Non-pigmented ciliary epithelial cell (primary cell): ENCODE measurements at places on chromosomes 4 and X.
A peak's percentile ranks its signal among the peaks of the same experiment; 100 is the strongest.

GRCh38 chr4:29051381-29051965, 1668.7 kb upstream of the PCDH7 start:
- DNase-seq = no peak

DNA sequence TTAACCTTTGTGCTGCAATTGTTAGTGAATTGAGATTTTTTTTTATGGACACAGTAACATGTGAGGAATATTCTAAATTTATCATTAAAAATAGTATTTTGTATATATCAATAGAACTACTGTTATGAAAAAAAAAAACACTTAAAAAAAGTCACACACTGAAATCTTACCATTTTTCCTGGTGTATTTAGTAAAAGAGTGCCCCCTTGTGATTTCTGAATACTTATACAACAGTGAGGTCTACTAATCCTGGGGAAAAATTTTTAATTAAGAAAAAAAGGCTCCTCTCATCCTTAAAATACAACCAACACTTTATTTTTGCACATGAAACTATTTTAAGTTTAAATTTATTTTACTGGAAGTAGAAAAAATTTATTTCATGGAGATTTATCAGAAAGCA, 56.4 kb upstream of the SPOCK3 start:
- no peak for DNase-seq

DNA sequence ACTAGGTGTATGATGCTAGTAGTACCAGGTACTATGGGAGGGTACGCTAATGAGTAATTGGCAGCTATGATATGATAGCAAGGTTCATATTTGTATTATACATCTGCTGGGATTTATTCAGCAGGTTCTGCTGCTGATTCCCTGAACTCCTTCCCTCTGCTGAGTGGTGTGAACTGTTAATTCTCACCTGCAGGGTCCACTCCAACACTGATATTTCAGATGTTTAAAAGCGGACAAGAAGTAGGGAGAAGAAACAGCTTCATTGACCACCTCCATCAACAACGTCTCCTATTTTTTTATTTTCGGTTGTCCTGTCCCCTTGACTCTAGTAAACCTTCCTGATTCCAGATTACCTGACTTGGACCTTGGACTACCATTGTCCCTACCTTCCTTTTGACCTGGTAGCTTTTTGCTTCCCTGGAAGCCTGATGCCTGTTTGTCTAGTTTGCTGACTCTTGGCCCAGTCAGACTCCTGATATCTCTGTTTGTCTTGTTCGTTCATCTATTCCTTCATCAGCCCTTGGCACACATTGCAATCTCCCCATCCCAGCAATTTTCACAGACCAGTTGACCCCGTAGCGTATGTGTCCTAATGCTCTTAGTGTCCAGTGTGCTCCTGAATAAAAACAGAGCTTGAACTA, 34.0 kb upstream of the RNF128 start:
- no peak for DNase-seq

DNA sequence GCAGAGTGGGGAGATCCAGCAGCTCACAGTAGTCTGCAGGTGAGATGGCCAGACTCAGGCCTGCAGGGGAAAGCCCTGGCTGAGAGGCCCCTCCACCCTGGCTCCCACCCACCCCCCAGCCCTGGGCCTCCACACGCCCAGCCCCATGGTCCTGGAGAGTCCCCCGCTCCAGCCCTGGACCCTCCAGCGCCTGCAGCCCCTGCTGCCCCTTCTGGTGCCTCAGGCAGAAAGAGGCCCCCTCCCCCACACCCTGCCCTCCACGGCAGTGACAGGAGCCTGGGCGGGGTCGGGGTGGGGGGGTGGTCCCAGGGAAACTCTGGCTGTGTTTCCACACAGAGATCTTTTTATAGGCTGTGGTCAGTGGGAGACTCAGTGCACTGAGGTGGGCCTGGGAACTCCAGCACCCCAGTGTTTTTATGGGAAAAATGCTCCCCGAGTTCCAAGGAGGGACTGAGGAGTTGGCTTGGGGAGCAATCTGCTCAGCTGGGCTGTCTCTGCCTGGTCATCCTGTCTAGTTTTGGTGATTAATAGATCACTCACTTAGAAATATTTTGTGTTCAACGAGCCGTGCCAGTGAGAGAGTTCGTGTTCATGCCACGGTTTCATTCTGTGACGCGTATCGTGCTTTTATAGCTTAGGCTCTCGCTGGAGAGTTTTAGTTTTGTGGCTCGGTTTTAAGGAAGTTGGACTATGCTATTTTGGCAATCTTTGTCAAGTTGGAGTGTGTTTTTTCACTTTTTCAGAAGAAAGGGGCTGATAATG, 53.1 kb upstream of the HGFAC start:
- peak; percentile 53 for DNase-seq

DNA sequence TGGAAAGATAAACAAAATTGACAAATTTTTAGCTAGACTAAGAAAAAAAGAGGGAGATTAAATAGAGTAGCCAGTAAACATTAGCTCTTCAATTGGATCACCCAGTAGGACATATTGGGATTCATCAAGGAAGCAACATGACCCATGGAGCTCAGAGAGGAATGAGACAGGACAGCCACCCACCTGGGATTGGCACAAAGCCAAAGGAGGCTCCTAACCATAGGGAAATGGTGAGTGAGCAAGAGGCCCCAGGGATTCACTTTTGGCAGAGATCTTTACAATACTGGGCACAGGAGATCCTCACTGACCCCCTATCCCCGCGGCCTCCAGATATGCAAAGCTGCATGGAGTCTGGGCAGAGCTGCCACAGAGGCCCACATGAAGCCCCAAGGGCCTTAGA, 34.8 kb upstream of the CXCL6 start:
- no peak for DNase-seq

DNA sequence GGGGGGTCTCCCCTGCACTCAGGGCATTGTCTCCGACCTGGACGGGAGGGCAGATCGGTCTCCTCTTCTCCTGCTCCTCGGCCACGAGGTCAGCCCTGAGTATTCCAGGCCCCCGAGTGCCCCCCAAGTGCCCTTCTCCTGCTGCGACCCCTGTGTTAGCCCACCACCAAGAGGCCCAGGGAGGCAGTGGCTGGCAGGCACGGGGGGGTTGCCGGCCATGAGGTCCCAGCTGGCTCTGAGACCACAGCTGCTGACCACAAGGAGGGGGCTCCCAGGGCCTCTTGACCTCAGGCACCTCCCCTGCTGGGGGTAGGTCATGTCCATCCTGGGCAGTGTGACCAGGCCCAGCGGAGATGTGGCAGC, 186.1 kb upstream of the PSAPL1 start:
- no peak for DNase-seq

- DNase-seq = peak; percentile 9
Measured at GRCh38 chr4:185096032-185096653, 46.9 kb upstream of the SLC25A4 start.

GRCh38 chr4:168484626-168485025, 4.3 kb upstream of the DDX60L start:
- no peak for DNase-seq

- DNase-seq = no peak
Measured at GRCh38 chrX:101564651-101565050, 14.3 kb downstream of the ARMCX1 start.

- DNase-seq = no peak
Measured at GRCh38 chr4:130080872-130081451, 985.0 kb downstream of the C4orf33 start.

DNA sequence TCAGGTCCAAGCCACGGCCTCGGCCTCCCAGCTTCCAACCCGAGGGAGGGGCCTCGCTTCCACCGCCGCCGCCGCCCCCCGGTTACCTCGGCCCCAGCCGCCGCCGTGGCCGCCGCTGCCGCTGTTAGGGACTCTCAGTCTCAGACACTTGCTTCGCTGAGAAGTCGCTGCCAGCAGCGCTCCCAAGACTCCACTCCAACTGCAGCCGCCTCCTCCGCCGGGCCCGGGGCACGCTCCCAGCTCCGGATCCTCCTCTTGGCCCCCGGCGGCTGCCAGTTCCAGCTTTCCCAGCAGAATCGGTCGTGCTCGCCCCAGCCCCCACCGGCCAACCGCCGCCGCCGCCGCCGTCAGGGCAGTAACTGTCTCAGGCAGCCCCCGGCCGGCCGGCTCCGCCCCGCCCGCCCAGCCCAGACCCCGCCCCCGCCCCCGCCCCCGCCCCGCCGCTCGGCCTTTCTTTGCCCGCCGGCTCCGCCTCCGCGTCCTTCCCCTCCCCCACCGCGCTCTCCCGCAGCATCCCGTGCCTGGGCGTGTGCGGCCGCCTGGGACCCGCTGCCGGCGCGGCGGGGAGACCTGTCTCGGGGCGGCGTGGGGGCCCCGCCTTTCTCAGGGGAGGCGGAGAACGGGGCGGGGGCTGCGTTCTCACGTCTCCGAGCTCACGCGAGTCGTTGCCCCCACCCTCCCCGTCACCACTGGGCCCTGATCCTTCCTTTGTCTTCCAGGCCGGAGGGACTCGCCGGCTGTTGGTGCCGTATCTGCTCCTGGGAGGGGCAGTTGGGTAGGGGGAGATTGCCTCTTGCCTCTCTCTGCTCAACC, at the start of gene ANKRD50:
Gene ANKRD50, minus strand, starts transcription at position 361 of the 813 bp plus-strand sequence. CDS start 2,221 bp downstream, outside the sequence.
- DNase-seq = peak; percentile 70

GRCh38 chr4:7677086-7677485, 242.4 kb upstream of the PSAPL1 start:
- DNase-seq = no peak

DNA sequence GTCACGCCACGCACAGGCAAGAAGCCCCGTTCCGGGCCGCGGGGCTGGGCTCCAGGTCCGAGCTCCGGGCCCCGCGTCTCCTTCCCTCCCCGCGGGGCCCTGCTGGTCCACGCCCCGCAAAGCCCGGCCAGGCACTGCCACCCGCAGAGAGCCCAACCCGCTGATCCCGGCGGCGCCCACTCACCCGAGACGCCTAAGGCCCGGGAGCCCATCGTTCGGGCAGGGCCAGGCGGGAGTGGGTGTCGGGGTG, 870 bp downstream of the PDZD4 start:
- DNase-seq = no peak

DNA sequence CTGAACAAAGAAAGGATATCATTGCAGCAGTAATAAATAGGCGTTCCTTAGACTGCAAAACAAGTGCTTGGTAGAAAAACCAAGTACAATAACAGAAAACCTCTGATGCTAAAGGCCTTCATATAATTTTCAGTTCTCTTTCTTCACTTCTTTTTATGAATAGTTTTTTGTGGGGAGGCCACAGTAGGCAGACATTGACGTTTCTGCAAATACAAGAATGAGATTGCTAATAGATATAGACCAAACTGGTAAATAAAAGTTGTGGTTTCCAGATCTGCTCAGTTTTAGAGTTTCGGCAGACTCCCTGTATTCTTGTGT, 57.0 kb upstream of the RAP1GDS1 start:
- no peak for DNase-seq

- no peak for DNase-seq
Measured at GRCh38 chr4:62359441-62360155, 1159.5 kb downstream of the ADGRL3 start.

GRCh38 chr4:80128941-80129340, 55.9 kb upstream of the ANTXR2 start:
- no peak for DNase-seq

DNA sequence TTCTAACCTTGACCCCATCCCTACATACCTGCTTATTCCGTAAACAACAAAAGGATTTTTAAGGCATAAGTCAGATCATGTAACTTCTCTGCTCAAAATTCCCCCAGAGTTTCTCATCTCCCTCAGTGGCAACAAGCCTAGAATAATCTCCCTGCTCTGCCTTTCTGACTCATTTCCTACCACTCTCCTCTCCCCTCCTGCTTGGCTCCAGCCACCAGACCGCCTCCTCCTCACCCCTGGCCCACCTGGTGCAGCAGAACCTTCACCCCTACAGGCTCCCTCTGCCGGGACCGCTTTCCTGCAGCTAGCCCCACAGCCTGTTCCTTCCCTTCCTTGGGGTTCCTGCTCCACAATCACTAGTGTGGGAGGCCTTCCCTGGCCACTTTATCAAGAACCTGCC, 32.1 kb downstream of the TSPAN5 start:
- DNase-seq = peak; percentile 85

GRCh38 chrX:24395775-24396174, 35.3 kb downstream of the SUPT20HL1 start:
- DNase-seq = no peak

DNA sequence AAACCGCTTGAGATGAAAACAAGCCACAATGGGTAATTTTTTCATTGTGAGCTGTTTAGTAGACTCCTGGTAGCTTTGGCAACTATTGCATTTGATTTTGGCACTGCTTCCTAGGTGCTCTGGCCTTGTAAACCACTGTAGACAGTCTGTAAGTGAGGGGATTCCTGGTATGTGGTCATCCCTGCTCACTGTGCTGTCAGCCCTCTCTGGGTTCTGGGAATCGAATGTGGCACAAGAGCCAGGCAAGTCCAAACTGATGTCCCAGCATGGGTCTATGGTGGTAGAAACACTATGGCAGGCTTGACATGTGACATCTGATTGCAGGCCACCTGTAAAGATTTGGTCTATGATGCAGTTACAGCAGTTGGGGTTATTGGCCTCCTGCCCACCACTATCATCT, 2.5 kb downstream of the USP51 start:
- DNase-seq = no peak

GRCh38 chrX:1483843-1484637, 31.3 kb upstream of the ASMTL start:
- no peak for DNase-seq

- DNase-seq = no peak
Measured at GRCh38 chrX:20729416-20729815, 462.7 kb upstream of the RPS6KA3 start.

GRCh38 chr4:124941267-124941666, 228.7 kb upstream of the ANKRD50 start:
- DNase-seq = no peak

- no peak for DNase-seq
Measured at GRCh38 chr4:137981277-137981676, 260.9 kb downstream of the SLC7A11 start.

DNA sequence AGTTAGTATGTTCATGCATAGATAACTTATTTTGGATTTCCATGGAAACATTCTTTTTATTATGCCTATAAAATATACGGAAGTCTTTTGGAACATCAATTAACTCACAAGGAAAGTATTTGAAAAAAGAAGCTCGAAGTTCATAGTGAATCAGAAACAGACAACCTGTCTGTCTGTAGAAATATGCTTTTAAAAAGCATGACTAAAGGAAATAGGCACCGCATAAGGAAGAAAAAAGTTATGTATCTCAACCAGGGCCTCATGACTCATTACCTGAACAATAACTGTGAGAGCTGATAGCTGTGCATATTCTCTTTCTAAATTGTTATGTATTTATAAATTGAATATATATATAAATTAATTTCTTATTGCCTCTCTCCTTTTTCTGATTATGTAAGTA, 324.1 kb downstream of the TLL1 start:
- no peak for DNase-seq

DNA sequence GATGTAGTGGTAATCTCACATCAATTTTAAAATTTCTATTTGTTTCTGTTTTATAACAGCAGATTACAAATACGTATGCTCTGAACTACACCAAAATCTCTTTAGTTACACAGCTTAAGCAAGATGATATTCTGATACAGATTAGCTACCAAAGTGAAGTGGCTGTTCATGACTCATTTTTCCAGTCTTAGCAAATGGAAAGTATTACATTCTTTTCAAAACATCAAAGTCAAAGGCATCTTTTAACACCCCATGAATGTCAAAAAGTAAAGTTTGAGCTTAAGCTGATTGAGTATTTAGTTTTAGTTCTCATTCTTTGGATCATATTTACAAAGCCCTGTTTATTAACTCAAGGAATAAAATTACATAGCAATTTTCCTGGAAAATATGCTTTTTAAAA, 6.6 kb upstream of the HPGDS start:
- DNase-seq = no peak
